GM12878 (cell line): ENCODE measurements at places on chromosomes 7 and 10. TPM values are rescaled to one million over a fixed set of nuclear protein-coding genes. Genes with fewer than 3 reads are reported as not detected.

DNA sequence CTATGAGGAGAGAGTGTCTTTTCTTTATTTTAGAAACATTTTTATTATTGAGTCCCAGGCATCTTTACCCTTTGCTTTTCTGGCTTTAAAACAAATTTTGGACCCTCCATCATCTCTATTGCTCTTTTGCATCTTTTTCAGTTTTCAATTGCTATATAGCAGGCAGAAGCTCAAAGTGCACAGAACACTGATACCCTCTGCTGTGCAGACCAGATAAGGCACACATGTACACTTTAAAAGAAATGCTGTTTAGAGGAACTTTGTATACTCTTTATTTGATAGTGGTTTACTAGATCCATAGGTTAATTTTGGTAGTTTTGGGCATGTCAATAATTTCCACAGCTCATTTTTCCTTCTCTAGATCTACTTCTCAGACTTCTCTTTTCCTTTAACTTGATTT, 324.2 kb downstream of the SH2D4B start:
- no peak for DNase-seq

The CALHM3 gene
- polyA plus RNA-seq: 0.09 and 0.13 TPM in 2 replicates

GRCh38 chr10:78766603-78767002, 302.2 kb upstream of the ZMIZ1 start:
- no peak for DNase-seq

GRCh38 chr10:71472466-71472865, 75.7 kb downstream of the CDH23 start:
- DNase-seq: no peak

The CD36 gene
- polyA plus RNA-seq: 185 and 196 TPM in 2 replicates

DNA sequence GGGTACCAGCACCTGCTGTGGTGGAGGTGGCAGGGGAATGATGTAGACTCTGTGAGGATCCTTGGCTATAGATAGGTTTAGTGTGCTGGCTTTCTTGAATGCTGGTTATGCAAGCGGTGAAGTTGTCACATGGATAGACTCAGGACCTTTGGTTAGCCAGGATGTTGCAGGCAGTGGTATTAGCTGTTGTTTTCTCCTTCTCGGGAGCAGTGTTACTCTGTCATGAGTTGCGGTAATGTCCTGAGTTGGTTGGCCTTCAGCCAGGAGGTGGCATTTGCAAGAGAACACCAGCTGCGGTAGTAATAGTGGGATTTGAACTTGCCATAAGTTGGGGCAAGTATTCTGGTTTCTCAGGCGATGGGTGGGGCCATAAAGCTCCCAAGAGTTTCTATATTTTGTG, 10.8 kb downstream of the AGK start:
- DNase-seq: no peak

- DNase-seq: no peak
Measured at GRCh38 chr7:65927489-65928448, 54.2 kb downstream of the GUSB start.

DNA sequence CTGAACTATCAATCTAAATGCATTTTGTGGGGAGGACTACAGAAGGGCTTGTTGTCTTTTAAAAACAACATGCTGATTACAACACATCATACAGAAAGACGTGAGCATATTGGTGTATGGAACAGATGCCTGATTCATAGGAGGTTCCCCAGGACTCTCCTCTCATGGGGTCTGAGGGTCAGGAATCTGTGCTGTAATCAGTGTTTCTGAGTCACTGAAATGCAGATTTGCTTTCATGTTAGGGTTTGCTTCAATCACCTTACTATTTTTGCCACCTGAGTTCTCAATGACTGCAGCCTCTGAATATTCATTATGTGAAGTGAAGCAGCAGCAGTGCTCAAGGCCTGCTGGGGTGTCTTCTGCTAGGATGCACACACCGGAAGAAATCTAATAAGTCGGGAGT, 550 bp upstream of the ANK3 start:
- no peak for DNase-seq

- DNase-seq: no peak
Measured at GRCh38 chr7:1412322-1413261, 46.7 kb downstream of the MICALL2 start.

The MMD2 gene
- not detected in 2 replicates for polyA plus RNA-seq

DNA sequence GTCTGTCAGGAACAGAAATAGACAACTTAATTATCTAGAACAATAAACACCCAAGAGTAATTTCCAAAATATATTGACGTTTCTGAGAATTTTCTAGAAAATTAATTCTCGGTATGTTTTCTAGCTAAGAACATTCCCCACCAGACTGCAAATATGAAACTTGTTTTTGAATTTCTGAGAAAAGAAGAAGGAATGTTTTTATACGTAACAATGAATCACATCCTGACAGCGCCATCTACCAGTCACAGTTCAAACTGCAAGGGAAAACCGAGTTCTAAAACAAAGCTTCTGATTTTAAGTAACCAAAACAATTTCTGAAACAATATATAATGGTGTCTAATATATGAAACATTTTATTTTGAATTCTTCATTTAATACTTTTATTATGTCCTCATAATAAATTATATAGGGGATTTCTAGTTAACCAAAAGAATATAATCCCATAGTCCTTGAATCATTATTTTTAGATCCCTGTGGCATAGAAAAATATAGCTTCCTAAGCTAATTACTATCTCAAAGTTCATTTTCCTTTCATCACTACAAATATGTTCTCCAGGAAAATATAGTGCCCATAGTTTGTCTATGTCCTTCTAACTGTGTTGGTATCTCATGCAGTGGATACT, 34.5 kb upstream of the MEOX2 start:
- DNase-seq: no peak

DNA sequence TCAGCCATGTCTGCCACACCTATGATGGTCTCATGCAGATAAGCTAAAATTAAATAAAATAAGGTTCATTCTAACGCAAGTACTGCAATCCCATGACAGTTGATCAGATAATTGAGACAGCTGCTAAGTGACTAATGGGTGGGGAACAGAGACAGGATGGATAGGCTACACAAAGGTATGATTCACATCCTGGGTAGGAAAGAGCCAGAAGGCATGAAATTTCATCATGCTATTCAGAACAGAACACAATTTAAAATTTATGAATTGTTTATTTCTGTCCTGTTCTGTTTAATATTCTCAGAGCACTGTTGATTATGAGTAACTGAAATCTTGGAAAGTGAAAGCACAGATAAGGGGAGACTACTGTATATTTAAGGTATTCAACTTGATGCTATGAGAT, 381.8 kb upstream of the SORCS1 start:
- DNase-seq: no peak

DNA sequence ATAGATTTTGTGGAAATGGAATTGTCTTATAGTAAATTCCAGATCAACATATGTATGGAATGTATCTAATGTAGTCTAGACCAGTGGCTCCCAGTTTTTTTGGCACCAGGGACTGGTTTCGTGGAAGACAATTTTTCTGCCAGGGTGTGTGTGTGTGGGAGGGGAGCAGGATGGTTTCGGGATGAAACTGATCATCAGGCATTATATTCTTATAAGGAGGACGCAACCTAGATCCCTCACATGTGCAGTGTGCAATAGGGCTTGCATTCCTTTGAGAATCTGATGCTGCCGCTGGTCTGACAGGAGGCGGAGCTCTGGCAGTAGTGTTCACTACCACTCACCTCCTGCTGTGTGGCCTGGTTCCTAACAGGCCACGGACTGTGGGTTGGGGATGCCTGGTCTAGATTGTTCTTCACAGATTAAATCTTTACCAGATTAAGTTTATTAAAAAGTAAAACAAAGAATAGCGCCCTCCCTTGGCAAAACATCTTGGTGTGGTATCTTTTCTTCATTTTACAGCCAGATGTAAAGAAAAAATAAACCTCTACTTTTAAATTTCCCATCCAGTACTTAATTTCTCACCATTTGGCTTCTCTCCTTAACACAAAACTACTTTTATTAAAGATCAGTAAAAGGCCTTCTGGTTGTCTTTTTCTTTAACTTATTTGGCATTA, 48.4 kb downstream of the SEPTIN7 start:
- DNase-seq: no peak

The ZC3HAV1 gene
- polyA plus RNA-seq: 48.1 and 51.4 TPM in 2 replicates

GRCh38 chr10:1935912-1936311, 198.6 kb upstream of the ADARB2 start:
- DNase-seq: no peak

The BMPR1A gene
- 7.9 and 9.5 TPM in 2 replicates for polyA plus RNA-seq

- DNase-seq: no peak
Measured at GRCh38 chr7:18125476-18125875, 97.8 kb upstream of the PRPS1L1 start.

DNA sequence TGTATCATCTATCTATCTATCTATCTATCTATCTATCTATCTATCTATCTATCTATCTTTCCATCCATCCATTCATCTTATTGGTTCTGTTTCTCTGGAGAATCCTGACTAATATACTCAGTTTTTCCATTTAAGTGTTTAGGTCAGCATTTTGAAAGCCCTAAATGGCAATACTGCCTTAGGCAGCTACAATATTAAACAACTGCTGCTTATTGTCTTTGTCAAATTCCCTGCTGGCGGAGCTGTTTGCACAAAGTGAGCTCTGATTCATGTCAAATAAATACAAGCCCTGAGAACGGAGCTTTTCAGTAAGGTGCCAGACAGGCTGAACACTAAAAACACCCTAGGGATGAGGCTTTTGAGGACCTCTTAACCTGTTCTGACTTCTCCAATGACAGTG, 7.1 kb upstream of the KLHL7 start:
- no peak for DNase-seq

DNA sequence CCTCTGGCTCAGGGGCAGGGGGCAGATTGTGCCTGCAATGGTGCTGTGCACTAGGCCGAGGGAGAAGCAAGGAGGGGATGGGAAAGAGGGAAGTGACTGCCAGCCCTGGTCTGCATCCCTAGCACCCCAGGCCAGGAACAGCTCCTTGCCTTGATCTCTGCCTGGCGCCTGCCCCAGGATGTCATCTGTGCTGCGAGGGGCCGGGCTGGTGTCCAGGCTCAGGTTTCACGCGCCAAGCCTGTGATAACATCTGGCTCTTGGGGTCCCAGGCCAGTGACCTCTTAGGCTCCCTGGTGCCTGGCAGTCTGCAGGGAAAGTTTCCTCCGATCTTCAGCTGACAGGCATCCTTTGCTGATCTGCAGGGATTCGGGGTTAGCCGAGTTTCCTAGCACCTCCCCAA, 193.5 kb upstream of the GPR26 start:
- no peak for DNase-seq

GRCh38 chr10:128124813-128125403, 1.3 kb downstream of the MKI67 start:
- DNase-seq: no peak

DNA sequence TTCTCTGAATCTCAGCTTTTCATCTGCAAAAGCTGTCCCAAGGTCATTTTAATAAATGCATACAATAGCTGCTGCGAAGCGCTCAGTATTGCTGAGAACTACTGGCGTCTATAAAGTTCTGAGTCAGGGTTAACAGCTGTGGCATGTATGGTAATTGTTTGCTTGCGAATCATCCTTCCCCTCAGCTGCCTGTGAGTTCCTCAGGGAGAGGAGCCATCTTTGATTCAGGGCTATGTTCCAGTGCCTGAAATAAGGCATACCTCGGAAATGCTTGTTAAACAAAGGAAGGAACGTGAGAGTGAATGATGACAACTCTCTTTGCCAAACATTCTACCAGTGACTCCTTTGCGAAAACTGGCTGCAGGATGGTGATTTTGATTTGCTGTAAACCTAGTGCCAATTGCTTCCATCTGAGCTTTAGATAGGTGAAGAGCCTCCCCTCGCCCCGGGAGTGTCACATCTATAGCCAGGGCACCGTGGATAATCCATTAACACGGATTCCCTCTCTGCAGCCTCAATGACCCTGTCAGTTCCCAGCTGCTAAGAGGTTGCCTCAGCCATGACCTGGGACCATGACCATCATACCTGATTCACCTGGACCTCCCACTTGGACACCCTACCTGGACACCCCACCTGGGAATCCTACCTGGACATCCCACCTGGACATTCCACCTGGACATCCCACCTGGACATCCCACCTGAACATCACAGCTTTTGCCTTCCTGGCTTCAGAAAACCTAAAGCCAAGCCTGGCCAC, 39.6 kb downstream of the GPRIN2 start:
- no peak for DNase-seq

DNA sequence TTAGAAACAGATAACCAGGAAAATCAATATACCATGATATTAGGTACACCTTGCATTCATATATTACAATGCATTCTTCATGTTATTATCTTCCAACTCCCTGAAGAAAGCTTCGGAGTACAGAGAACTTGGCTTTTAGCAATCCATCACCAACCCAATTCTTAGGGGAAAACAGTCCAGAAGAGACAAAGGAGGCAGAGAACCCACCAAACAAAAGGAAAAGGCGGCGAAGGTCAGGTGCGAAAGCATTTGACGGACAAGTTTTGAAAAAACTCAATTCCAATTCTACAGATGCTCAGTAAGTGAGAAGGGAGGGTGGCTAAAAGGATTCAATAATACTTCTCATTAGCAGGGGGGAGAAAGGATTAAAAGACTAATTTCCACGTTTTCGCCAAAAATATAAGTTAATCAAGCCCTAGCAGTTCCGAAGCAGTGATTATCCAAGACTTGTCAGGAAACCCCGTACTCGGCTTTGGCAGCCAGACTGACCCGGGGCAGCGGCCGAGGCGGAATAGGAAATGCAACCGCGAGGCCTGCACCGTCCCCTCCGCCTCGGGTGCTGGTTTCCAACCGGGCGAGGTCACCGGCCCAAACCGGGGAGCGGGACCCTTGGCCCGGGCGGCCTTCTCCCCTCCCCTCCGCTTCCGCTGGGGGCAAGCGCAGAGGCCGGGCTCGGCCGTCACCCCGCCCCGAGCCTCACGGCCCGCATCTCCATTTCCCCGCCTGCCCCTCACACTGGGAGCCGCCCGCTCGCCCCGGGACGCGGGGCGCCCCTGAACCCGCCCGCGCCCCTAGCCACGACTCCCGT, 747 bp downstream of the GDI2 start:
- DNase-seq: no peak

- no peak for DNase-seq
Measured at GRCh38 chr7:143487566-143487965, 9.9 kb downstream of the TAS2R41 start.

- no peak for DNase-seq
Measured at GRCh38 chr10:71555087-71555723, 158.5 kb downstream of the CDH23 start.

DNA sequence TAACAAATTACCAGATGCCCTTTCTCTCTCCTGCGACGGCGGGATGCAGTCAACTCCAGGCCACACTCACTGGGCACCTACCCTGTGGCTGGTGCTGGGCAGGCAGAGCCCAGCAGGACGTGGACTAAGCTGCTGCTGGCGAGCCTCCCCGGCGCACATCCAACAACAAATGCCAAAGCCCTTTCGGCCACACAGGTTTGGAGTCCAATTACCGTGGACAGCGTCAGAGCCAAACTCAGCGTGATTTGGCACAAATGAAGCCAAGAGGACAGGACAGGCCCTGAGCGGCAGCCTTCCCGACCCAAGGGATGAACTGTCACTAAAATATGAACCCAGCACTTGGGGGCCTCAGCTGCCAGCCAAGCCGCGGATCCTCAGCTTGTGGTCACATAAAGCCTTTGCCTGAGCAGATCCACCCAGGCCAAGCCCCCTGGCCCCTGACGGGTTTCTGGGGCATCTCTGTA, 28.4 kb downstream of the DAGLB start:
- DNase-seq: no peak

The DNA2 gene
- 21.8 and 25.7 TPM in 2 replicates for polyA plus RNA-seq

The NEBL gene
- polyA plus RNA-seq: not detected in 2 replicates

- no peak for DNase-seq
Measured at GRCh38 chr10:21144047-21144446, 246.9 kb upstream of the NEBL start.

The DRGX gene
- polyA plus RNA-seq: not detected in 2 replicates

The LYZL1 gene
- polyA plus RNA-seq: not detected in 2 replicates

- DNase-seq: no peak
Measured at GRCh38 chr7:40921589-40922315, 781.1 kb downstream of the INHBA start.
